KG1 (cell line): ENCODE measurements at places on chromosomes 3 and 15.

DNA sequence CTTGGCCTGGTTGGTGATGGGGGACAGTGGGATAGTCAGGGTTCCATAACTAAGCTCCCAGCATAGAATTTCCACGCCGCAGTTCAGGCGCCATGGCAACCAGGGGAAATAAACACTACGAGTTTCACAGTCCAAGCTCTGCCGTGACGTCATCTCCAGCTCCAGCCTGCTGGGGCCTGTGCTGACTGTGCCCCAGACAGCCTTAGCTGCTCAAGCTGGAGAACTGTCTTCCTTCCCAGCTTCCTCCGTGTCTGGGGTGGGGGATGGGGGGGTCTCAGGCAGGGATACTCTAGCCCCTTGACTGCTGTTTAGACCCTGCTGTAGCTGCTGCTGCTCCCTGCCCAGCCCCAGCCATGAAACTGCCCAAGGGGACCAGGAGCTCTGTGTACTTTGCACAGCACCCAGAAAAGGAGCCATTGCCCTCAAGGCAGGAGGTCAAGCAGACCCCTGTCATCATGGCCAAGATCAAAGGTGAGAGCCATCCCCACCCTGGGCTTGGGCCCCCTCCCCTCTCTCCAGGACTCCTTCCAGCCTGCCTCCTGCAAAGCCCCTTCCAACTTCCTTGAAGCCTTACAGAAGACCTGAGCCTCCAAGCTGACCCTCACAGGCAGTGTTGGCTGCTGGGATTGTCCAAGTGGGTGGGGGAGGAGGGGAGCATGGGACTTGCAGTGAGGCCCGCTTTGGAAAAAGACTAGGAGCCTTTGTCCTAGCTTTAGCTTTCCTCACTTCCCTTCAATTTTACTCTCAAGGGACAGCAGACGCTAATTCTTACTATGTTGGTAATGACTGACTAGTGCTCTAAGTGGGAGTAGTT, 11.4 kb upstream of the CSPG4 start:
- no peak for DNase-seq

DNA sequence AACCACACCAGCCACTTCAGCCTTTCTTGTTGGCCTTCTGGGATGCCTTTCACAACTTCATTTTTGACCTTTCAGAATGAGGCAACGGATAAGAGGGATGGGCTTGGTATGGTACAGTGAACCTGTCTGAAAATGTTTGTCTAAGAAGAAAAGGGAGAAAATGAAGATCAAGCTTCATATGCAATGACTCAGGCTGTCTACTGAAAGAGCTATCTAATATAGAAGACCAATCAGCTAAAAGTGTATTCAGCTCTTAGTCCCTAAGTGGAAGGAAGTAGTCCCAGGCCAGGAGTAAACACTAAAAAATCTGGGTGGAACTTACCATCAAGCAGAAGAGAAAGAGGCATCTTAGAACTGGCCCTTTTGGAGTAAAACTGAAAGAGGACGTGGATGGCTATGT, 12.2 kb upstream of the UPK1B start:
- DNase-seq = no peak

- DNase-seq = no peak
These were observed 10.7 kb downstream of the SLC33A1 start for GRCh38 chr3:155843569-155843968.

DNA sequence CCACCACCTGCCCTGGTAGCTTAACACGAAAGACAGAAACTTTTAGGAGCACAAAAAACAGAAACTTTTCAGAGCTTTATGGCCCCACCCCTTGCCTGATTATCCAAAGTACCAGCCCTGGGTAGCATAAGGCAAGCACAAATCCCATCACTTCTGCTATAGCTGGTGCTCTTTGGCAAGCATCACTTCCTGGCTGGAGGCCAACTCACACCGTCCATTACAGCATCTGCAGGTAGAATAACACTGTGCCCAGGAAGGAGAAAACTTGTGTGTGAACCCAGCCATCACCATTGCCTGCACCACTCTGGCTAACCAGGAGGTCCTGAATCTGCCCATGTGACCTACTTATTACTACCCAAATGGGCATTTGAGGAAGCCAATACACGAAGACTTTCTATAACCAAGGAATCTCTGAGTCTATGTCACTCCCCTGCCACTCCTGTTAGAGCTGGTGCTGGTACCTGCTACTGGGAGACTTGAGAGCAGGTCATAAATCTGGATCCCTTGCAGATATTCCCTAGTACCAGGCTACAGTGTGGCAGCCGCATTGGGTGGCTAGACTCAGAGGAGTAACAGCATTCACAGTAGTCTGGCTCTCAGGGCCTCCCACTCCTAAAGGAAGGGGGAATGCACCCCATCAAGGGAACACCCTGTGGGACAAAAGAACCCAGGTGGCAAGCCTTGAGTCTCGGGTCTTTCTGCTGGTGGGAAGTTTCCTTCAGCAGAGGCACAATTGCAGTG, 73.3 kb upstream of the AKAP13 start:
- no peak for DNase-seq

- DNase-seq = no peak
These were observed 1.1 kb downstream of the HYAL3 start for GRCh38 chr3:50297896-50298725.

DNA sequence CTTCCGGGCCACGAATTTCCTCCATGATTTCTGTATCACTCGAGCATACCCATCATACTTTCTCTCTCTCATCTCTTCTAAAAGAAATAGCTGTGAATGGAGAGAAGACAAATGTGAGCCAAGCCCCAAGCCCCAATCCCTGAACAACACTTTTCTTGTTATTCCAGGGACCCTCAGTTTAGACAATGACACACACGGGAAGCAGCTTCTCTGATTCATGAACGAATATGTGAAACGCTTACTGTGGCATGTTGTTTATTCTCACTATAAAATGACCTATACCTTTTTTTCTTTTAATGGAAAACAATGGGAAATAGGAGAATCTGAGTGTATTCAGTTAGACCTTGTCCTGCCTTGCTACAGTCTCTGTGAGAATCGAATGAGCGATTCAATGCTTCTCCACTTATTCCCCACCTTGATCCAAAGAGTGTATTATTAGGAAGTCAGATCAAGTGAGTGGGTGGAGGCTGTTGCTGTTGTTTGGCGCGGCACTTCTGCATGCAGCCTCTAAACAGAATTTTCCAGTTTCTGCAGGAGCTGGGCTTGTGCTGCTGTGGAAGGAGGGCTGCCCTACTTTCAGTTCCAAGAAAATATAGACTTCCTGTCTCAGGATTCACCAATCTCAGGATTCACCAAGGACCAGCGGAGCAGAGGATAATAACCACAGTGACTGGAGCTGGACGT, 32.4 kb upstream of the LDHAL6B start:
- no peak for DNase-seq

DNA sequence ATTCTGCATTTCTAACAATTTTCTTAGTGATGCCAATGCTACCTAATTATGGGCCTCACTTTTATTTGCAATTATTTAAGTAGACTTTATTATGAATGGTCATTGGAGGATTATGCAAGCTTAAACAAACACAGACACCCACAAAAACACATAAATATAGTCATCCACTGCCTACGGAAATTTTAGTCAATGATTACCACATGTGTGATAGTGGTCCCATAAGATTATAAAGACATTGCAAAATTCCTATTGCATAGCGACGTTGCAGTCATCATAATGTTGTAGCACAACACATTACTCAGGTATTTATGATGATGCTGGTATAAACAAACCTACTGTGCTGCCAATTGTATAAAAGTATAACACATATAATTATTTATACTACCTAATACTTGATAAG, 247.8 kb upstream of the ALCAM start:
- DNase-seq = no peak

- DNase-seq = no peak
These were observed 179.4 kb upstream of the ADAMTS9 start for GRCh38 chr3:64867224-64867623.

- DNase-seq = no peak
These were observed 163.4 kb upstream of the ZNF385D start for GRCh38 chr3:21914451-21914850.

GRCh38 chr15:49471733-49472132, 48.7 kb downstream of the FGF7 start:
- no peak for DNase-seq

- no peak for DNase-seq
These were observed 230.2 kb upstream of the EIF1B start for GRCh38 chr3:40079203-40079846.

GRCh38 chr15:25939122-25939521, 76.0 kb upstream of the ATP10A start:
- DNase-seq = no peak

DNA sequence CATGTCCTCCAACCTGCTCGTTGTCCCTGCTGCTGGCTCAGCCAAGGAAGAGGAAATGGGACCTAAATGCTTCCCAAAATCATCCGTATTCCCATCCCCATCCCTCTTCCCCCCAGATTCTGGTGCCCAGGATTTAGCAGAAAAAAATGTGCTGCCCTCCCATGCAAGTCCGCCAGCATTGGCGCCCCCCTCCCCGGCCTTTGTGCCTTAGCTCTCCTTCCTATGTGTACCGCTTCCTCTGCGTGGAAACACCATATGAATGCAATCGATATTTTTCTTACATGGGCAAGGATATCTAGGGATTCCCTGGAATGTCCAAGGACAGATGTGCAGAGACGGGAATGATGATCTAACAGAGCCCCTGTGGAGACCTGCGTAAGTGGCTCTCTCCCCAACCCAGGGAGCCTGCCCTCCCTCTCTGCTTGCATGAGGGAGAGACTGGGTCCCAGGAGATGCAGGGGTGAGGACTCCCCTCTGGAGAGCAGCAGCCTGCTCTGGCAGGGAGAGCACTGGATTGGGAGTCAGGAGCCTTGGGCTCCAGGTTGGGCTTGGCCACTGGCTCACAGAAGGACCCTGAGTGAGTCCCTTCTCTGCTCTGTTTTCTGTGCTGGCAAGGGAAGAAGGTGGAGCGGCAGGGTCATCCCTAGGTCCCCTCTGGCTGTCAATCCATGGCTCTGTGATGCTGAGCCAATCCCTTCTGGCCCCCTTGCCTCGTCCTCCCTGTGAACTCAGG, 227.2 kb downstream of the XXYLT1 start:
- no peak for DNase-seq

DNA sequence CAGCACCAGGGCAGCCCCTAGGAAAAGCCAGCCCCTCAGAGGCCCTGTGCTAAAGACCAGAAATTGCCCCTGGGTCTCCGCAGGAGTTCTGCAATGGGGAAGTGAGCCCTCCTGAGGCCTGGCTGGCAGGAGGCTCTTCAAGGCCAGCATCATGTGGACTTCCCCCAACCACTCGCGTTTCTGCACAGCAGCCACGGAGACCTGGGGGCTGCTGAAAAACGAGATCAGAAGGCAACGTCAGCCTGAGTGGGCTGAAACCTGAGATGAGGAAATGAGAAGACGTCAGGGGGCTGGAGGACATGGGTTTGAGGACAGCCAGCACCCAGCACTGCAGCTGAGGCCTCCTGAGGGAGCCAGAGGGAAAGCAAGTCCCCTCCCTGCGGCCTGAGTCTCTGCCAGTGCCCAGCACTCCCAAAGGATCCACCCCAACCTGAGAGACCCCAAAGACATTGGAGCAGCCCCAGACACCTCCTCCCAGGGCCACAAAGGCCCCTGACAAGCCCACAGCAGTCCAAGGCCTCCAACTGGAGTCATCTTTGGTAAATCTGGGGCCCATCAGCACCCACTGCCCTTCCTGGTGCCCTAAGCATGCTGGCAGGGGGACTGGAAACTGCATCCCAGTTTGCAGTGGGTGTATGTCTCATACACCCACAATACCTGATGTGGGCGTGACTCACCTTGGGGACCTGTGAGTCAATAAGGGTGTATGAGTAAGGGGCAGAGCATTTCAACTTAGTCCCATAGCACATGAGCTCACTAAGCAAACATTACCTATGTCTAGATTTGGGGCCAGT, 29.2 kb upstream of the CYP11A1 start:
- DNase-seq = no peak

DNA sequence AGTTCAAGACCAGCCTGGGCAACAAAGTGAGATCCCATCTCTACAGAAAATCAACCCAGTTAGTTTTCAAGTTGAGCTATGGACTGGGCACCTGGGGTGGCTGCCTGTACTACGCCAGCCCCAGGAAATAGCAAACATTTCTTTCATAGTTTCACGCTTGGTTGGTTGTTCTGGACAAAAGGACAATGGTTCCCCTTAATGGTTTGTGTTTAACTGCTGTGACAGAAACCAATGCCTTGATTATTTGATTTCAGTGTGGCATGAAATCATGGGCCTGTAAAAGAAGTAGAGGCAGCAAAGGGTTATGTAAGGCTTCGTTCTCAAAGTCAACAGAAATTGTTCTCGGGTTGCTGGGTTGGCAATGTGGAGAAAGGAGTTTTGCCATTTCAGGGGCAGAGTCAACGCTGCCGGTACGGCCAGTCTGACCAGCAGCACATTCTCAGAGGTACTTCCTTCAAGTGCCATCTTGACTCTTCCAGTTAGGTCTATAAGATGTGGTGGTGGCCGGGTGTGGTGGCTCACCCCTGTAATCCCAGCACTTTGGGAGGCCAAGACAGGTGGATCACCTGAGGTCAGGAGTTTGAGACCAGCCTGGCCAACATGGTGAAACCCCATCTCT, 12.7 kb downstream of the LCMT2 start:
- no peak for DNase-seq

DNA sequence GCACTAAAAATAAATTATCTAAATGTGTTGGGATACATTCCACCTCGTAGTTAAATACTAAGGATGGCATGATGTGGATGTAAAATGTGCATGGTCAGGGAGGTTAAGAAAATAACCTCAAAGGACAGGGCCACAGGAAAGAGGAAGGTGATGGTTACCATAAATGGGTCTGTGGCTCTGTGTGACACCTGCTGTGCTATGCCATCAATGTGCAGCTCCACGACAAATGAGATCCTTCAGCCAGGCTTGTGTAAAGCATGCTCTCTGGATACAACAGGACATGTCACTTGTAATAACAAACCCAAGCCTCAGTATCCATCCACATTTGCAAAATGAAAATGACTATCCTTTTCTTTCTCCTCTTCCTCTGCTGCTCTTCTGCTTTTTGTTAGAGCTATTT, 456.7 kb upstream of the RASGRP1 start:
- DNase-seq = no peak

DNA sequence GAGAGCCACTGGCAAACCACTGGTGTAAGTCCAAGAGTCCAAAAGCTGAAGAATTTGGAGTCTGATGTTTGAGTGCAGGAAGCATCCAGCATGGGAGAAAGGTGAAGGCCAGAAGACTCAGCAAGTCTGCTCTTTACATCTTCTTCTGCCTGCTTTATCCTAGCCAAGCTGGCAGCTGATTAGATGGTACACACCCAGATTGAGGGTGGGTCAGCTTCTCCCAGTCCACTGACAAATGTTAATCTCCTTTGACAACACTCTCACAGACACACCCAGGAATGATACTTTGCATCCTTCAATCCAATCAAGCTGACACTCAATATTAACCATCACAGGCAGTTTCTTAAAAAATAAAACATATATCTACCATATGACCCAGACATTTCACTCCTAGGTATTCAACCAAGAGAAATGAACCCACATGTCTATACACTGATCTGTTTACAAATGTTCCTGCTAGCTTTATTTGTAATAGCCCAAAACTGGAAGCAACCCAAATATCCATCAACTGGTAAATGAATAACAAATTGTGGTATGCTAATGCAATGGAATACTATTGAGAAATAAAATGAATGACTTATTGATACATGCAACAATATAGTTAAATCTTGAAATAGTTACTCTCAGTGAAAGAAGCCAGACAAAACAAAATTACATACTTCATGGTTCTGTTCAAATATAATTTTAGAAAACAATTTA, 373.8 kb downstream of the ZNF385D start:
- no peak for DNase-seq
